ENCODE measurements at places on chromosomes 5 and 9.

GRCh38 chr9:121289772-121290370, 21.9 kb downstream of the GSN start:
- no peak for DNase-seq

DNA sequence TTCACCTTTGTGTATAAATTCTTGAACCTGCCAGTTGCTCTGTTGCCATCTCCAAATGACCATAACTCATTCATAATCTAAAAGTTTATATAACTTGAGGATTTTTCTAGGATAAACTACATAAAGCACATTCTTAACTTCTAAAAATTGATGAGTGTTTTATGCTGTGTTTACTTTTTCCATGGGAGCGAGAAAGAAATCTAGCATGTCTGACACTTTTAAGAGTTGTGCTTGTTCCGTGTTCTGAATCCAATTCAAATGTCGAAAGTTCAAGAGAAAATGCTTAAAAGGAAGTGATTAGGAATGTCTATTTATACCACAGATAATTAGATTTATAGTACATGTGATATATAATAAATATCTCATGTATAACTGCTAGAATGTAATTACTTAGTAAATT, 154.4 kb downstream of the DEPDC1B start:
- no peak for DNase-seq

DNA sequence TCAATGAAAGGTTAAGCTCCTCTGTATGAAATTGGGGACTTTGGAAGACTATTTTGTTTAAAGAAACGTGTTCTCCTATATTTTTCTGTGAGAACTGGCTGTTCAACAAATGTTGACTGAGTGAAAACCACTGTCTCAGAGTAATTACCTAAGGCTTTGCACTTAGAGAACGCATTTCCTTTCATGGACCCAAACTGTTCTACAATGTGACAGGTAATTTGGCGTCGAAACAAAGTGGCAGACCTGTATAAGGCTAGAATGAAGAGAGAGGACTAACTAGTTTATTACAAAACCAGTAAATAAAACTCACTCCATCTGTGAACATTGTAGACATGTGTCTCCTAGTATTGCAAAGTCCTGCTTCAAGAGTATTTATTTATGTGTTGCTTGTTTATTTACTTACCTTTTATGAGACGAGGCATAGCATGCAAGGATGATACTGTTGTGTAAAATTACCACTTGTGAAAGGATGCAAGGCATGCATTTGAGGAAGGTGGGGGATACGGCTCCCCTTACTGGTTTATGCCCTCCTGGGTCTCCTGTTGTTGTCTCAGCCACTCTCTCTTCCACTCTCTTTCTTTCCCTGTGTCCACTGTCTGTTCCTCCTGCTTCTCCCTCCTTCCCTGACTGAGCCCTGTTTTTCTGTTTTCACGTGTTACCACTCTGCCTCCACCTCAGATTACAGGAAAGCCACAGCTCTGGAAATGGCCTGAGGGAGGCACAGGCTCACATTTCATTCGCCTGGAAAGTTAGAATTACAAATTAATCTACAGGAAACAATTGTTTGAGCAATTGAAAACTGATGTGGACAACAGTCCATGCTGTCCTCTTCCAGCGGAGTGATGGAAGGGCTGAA, 444.0 kb upstream of the ZNF608 start:
- no peak for DNase-seq

- no peak for DNase-seq
These were observed 71.4 kb upstream of the CDK20 start for GRCh38 chr9:88045686-88046085.

DNA sequence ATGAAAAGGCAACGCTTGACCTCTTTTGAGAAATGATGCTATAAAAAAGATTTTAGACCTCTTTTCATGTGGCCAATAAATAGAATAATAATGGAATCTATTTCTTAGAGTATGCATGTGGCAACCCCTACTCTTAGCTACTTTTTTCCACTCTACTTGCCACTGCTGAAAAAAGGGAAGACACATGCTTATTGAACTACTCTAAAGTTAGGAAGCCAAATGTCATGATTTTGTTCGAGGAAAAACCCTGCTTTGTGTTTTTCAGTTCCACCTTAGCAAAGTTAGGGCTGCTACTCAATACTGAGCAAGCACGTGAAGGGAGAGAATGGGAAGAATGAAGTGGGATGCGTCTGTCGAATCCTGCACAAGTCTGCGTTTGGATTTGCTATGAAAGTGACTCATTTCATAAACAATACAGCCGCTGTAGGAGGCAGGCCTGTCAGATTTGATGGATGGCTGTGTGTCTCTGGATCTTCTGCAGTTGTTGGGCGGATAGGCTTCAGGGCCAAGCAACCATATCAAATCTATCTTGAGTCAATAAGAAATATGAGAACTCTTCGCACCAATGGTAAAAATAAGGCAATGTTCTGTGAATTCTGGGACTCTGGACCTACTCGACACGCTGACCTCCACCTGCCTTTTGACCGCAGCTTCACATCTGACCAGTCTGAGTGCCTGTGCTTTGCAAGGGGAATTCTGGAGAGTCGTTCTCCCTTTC, 333.6 kb downstream of the PIK3R1 start:
- no peak for DNase-seq

DNA sequence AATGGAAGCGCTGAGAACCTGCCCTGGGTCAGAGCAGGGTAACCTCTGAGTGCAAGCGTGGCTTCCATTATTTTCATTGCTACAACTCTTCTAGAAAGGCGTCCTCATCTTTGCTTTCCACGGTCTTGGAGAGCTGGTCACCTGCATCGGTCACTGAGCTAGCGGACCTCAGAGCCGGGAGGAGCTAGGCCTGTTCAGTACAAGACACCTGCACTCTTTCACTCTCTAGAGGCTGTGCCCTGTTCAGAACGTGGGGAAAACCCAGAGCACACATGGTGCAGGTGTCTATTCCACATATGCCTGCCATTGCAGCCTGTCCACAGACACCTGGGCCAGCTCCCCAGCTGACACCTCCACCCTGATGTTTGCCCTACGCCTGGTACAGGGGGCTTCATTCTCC, 147.8 kb upstream of the IRX2 start:
- DNase-seq: peak; percentile 46

Data from left forelimb (tissue), 1 donor.